ENCODE measurements at places on chromosomes 3 and 15.

- DNase-seq, result no peak
These were observed 118.0 kb downstream of the CTNNB1 start for GRCh38 chr3:41317298-41317697.

DNA sequence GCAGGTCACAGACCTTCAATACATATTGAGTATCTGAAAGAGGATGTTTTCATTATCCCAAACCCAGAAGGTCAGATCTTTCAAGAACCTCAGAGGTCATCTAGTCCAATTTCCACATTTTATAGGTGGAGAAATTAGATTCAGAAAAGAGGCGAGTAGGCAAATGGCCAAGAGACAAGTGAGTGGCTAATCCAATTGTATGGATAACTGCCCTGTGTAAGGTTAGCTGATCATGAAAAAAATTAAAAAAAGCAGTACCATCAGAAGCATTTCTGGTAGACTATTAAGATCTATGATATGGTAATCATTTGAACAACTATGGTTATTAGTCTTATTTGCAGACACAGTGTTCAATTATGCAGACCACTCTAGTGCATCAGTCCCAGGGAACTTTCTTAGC lies 660.7 kb upstream of the CFAP20DC start:
- DNase-seq, result no peak

DNA sequence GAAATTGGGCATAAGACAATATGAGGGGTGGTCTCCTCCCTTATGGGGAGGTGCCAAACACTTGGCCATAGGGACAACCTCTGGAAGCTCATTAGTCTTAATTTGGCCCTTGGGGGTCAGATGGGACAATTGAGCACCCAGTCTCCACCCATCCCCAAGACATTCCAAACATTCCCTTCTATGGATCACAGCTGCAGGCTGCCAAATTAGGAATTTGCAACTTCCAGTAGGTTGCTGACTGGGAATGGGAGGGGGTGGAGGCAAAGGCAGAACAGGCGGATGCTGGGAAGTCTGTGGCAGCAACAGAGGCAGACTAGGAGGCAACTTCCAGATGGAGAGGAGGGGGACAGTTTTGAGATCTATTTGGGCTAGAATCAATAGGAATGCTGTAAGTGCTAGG lies 1.4 kb upstream of the PDHB start:
- DNase-seq, result no peak

DNA sequence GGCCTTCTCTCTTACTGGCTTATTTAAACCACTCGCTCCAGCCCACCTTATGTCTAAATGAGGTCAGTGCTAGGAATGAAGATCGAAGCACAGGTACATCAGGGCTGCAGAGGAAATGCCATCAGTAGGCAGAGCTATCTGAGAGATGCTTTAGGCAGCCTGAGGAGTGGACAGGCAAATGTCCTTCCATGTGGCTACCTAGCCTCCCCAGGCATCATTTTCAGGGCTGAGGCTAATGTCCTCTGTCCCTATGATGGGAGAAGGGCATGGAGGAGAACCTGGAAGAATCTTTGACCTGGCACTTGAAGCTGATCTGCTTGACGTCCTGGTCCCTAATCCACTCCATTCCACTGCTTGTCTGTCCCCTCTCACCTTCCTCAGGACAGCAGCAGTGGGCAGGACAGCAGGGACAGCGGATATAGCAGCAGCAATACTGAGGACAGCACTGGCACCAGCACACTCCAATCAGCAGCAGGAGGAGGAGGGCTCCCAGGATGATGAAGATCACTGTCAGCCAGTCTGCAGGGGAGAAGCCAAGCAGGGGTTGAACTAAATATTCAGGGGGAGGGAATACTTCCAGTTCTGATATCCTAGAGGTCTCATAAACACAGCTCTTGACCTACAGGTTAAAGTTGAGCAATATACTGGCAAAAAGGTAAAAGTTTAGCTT lies 21.0 kb downstream of the ILDR1 start:
- DNase-seq, result no peak

DNA sequence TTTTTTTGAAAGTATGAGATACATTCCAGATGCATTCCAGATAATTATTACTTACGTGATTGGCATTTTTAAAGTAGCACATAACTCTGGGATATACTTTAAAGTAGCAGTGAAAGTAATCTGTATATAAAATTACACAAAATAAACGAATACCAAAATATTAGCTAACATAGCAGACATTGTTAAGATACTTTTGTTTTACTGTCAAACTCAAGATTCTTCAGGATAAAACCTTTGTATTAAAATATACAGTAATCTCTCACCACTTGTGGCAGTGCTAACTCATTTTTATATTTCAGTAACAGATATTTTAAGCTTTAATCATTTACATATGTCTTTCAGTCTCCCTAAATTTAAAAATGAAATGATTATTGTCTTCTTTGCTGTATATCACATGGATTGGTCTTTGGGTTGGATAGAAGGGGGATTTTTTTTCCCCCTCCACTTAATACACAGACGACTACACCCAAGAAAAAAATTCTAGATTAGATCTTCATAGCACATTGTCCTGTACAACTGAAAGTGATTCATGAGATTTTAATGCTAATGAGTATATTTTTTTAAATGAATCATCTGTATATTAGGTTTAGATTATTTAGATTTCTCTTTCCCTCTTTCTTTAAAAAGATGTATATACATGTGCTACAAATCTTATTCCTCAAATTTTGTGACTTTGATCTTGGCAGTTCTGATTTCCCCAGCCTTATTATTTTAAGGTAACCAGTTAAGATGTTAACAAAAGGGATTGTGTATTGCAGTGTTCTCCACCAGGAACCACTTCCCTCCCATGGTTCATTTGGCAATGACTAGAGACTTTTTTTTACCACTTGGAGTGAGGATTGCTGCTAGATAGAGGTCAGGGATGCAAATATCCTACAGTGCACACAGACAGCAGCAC lies 24.5 kb upstream of the EBLN2 start:
- no peak for DNase-seq

DNA sequence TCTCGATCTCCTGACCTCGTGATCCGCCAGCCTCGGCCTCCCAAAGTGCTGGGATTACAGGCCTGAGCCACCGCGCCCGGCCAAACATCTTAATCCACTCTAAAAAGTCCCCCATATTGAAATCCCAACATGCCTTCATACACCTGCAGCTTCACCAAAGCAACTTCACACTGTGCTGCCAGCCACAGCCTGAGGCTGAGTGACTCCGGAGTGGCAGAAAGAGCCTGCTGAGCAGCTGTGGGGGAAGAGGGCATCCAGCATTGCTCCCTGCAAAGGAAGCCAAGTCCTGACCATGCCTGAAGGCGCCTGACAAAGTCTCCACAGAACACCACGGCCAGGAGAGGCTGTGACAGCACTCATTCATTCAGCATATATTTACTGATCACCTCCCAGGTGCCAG lies 21.6 kb upstream of the VGLL4 start:
- no peak for DNase-seq

- no peak for DNase-seq
These were observed 533.5 kb upstream of the TBL1XR1 start for GRCh38 chr3:177730814-177731213.

DNA sequence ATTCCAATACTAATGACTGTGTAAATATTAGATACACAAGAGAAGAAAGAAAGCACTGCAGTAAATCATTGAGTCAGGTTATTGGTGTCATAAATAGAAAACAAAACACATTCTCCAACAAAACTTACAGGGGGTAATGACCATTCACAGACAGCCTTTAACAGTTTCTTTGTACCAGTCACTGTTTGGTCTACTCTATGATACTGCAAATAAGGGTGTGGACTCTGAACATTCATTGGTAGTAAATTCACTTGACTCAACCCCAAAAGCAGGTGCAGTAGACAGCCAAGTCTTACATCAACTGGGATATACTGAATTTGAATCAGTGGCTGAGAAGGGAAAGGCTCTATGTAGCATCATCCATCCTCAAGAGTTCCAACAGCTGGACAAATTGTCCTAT lies 463.5 kb downstream of the FOXP1 start:
- no peak for DNase-seq

GRCh38 chr3:156465194-156465593 lies 89.7 kb downstream of the SSR3 start:
- no peak for DNase-seq

GRCh38 chr3:50657407-50657806 lies 17.3 kb upstream of the DOCK3 start:
- no peak for DNase-seq

- DNase-seq, result peak; percentile 30
These were observed at the start of gene TNK2 for GRCh38 chr3:195907934-195908693. Gene TNK2, minus strand, starts transcription at chr3:195908551. Its CDS starts 19,963 bp downstream, at chr3:195888588.

DNA sequence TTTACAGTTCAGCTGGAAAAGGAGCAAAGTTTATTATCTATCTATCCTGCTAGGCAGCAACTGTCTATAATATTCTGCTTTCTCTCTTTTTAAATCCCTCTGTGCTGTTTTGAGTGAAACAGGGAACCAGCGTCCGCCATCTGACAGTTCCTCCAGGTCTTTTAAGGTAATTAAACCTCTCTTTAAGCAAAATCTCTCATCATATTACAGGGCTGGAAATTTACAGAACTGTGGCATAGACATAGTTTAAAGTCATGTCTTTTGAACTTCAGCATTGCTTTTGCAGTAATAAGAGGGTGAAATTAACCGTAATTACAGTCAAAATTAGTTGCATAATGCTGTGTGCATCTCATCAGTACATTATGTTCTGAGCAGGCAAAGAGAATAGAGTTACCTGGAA lies 263.4 kb upstream of the KCNMB2 start:
- no peak for DNase-seq

DNA sequence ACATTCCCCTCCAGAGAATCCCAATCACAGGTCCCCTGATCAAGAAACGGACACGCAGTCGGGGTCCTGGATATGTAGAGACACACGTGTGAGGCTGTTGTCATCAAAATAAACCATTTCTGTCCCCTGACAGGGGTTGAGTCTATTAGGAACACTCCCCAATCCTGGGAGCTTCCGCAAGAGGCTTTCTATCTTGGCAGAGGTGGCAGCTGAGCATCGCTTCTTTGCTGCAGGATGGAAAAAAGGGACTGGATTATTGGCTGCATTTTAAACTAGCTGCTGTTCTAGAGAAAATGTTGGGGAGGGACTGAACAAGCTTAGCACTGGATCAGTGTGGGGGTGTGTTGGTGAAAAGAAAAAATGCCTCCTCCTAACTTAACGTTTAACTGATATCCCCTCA lies 2.5 kb upstream of the CNTN4 start:
- DNase-seq, result no peak

DNA sequence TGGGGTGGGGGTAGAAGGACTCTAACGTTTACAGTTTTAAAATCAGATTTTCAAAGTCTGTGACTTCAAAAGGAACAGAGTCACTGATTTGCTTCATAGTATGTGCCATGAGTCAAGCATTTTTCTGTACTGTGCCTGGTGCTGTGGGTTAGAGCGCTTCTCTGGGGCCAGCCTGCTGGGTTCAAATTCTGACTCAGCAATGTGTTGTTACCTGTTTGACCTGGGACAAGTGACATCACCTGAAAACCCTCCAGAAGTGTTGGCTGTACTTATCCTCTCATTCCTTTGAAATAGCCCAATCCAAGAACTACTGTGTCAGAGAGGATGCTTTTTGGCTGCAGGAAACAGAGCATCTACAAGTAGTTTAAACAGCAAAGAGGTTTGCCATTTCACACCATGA lies 101.7 kb downstream of the LSM3 start:
- no peak for DNase-seq

DNA sequence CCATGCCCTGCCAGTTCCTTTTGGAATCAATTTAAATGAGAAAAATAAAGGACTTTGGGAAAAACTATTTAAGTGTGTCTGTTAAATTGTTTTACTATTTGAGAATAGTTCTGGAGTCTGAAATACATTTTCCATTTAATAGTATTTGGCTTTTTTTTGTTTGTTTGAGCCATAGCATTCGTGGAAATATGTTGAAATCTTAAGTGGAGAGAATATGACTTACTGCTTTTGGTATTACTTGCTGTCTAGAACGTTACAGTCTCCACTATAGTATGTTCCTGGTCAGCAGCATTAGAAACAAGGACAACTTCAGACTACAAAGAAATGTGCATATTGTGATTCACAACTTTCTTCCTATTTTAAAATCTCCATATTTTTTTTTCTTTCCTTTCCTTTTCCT lies 179.4 kb downstream of the GHSR start:
- DNase-seq, result no peak

GRCh38 chr3:44236485-44236908 lies 5.2 kb upstream of the TOPAZ1 start:
- DNase-seq, result no peak

DNA sequence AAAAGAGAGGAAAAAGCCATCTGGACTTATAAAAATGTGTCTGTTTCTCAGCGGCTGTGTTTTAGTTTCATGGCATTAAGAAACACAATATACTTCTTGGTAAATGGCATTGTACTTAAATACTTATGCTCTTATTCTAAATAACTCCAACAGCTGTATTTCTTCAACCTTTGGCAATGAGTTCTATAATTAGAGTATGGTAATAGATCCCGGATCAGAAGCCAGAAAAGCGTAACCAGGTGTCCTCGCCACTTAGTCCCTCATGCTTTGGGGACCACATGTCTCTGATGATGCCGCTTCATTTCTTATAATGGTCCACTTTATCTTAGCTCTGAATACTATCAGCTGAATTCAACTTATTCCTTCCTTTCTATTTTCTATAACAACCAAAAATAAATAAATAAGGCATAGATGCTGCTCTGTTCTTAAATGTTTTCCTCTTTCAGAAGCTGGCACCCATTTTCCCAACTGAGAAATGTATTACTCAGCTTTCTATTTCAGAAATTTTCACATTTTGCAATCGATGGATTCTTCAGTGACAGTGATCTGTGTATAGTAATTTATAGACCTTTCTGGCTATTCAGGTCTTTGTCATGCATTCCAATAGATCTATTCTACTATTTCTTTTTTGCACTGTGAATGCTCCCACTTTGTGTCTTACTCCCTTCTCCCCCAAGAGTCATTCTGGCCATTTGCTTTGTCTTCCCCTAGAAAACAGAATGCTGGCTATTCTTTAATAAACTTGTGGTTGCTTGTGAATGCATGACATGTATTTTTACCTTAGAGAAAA lies 87.6 kb upstream of the KBTBD8 start:
- no peak for DNase-seq

DNA sequence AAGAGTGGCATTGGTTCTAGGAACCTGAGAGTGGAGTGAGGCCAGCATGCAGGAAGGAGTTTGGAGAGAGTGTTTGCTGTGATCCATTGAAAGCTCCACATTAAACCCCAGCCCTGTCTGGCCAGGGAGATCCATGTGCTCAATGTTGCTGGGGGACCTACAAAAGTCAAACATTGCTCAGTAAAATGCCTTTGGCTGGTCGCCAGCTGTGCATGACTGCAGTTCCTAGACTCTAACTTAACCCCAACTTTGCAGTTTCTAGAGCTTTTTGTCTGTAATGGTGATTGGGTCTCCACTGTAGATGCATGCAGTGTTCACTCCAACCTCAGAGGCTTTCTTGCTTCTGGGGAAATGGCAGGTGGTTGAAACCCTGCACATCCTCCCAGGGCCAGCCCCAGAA lies 99.7 kb upstream of the ABHD17C start:
- no peak for DNase-seq

- peak; percentile 67 for DNase-seq
These were observed at the start of gene SLC25A38 for GRCh38 chr3:39383045-39383880. Gene SLC25A38, plus strand, starts transcription at chr3:39383370. Its CDS starts 355 bp downstream, at chr3:39383725.

DNA sequence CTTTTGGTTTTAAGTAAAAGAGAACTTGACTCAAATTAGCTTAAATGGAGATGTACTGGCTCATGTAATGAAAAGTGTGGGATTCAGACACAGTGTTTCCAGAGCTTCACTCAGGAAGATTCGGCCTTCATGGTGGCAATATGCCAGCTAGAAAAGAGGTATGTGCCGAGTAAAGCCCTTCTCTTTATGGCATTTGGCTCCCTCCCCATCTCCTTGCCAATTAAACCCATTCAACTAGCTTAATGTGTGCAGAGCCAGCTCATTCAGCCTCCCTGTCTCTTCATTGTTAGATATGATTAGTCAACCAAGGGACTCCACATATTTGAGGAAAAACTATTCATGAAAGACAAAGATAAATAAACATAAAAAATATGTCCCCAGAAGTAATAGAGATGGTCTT lies 15.0 kb upstream of the TRANK1 start:
- DNase-seq, result no peak
